ENCODE measurements at places on chromosomes 16 and 17. TPM values are rescaled to one million over a fixed set of nuclear protein-coding genes. Genes with fewer than 3 reads are reported as not detected.

The PMFBP1 gene
- 0.04 TPM for total RNA-seq

The HSPB9 gene
- 0.22 TPM for total RNA-seq

The KRT36 gene
- total RNA-seq: not detected

GRCh38 chr17:75313941-75314551 lies 24.8 kb upstream of the SLC25A19 start:
- DNase-seq: no peak
